Kidney capillary endothelial cell (primary cell): ENCODE measurements at places on chromosomes 1 and 21.

DNA sequence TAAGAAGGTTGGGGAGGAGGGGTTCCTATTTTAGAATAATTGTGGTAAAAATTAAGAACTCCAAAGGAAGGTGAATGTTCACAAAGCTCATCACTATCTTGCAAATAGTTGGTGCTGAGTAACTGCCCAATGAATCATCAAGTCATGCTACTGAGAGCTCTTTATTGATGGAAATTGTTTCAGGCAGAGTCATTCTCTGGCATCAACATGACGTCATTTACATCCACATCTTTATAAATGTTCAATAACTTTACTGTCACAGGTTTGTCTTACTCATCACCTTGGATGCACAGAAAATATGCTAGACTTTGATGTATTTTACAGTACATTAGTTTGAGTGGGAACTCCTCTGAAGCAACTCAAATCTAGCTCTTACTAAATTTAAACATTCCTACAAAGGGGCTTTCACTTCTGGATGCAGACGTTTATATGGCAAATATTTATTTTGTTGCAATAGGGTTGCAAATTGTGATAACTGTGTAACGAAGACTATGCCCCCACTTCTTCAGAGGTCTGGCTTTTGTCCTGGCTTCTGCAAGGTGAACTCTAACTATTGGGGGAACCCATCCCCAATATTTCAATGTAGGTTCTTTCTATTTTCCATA, 273.7 kb upstream of the AJAP1 start:
- DNase-seq = peak; percentile 21

DNA sequence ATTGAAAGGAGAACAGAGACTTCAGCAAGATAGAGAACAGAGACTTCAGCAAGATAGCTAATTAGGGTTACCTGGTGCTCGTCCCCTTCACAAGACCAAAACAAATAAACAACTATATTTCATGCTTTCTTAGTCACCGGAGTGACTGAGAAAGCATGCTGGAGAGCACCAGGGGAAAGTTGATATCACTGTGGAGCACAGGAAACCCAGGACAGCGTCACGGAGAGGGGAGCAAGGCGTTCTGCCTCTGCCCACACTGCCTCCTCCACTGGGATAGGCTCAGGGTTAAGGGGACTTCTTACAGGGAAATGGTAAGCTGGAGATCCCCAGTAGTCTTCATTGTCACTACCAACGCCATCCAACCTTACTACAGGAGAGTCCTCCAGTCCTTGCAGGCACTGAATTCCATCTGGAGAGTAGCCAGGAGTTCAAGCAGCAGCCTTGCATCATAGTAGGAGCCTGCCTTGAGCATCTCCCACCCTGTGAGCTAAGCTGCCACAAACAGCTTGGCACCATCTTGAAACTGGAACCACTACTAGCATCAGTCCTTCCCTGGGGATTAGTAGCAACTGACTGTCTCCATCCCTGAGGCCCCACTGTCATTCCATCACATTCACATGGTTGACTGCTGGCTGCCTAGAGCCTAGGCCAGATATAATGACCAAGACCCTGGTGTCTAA, 239.4 kb downstream of the PLPP3 start:
- no peak for DNase-seq

- DNase-seq = no peak
These were observed 489 bp downstream of the ACTN2 start for GRCh38 chr1:236686815-236687160.

GRCh38 chr1:103761896-103762295, 12.2 kb downstream of the AMY1C start:
- no peak for DNase-seq

- DNase-seq = no peak
These were observed 277.6 kb downstream of the KIF26B start for GRCh38 chr1:245432228-245432875.

DNA sequence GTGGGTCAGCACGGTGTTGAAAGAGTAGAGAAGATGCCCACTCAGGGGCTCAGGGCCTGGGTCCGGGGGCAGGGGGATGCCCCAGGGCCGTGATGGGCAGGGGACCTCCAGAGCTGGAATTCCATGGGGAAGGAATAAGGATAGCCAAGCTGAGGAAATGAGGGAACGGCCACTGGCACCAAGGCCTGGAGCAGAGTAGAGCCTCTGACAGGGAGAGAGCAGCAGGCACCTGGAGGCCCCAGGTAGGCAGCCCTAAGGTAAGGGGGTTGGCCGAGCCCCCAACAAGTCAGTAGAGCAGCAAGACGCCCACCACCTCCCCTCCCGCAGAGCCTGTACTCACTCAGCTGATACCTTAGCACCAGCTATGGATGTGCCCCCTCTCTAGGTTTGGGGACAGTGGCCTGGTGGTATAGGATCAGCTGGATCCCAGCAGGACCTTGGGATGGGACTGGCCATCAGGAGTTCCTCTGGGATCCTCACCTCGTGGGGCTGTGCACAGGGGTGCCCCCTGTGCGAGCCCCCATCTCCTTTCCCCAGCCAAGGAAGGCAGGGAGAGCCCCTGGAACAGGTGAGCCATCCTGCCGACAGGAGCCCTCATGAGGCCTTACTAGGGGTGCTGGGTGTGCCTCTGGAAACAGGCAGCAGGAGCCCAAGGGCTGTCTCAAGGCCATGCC, 21.0 kb upstream of the ARF1 start:
- DNase-seq = no peak

GRCh38 chr1:234781241-234782065, 171.5 kb upstream of the IRF2BP2 start:
- no peak for DNase-seq
